Spleen (tissue), 13 donors: ENCODE measurements at places on chromosomes 1 and 21. TPM values are rescaled to one million over a fixed set of nuclear protein-coding genes. Genes with fewer than 3 reads are reported as not detected.

- no peak for DNase-seq
These were observed 110.8 kb upstream of the KAZN start for GRCh38 chr1:14487671-14488070.

- DNase-seq = no peak
These were observed 6.1 kb downstream of the C1orf21 start for GRCh38 chr1:184392779-184393522.

Gene IRF6
- 0.59 TPM for polyA plus RNA-seq

GRCh38 chr21:46266946-46267345 lies 18.5 kb downstream of the MCM3AP start:
- DNase-seq = no peak

DNA sequence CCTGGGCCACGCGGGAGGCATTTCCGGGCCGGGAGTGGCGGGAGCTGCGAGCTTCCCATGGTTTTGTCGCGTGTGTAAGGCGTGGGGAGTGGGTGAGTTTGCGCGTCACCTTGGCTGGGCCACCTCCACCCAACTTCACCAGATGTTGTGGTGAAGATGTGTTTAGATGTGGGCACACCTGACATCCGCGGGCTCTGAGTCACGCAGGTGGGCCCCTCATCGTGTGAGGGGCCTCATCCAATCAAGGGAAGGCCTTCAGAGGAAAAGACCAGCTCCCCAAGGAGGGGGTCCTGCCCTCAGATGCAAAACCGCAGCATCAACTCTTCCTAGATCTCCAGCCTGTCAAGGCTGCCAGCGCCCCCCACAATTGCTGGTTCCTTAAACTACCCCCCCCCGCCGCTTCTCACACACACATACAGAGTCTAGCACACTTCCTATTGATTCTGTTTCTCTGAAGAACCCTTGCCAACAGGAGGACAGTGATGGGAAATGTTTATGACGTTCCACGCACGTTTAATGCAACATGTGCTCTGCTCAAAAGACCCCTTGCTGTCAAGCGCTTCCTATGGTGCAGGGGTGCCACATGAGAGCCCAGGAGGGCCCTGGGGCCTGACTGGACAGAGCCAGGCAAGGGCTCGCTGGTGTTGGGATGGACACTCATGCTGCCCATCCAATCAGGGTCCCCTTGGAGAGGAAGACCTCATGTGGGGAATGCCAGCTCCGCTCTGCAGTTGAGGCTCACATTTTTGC lies 11.9 kb downstream of the ACTRT2 start:
- peak; percentile 53 for DNase-seq

DNA sequence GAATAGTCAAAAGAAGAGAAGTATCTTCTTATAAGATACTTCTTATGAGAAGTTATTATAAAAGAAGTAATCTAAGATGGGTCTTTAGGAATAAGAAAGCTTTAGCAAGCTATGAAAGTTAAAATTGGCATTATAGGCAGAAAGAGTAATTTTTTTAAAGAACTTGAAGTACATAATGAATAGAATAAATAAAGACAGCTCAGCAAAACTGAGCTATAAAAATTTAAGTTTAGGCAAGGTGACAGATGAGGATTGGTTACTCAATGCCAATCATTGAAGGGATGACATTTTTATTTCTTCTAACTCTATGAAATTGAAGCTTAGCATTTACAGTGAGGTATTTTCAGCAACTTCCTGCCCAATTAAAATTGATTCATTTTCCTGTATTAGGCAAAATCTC lies 966.8 kb downstream of the BRINP3 start:
- no peak for DNase-seq

DNA sequence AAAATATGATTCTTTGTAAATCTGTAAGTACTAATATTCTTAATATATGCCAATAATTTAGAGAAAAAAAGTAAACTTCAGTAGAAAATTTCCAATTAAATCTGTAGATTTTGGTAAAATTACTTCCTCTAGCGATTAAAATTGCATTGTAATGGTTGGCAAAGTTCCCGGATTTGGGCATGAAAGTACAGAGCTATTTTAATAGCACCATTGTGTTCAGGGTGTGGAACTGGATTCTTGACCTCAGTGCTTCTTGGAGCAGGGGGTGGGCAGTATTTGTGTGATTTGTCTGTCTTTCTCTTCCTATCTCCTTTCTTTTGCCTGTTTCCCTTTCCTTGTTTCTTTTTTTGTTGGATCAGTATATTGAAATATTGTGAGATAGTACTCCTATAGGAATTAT lies 72.1 kb downstream of the DNM3 start:
- no peak for DNase-seq

DNA sequence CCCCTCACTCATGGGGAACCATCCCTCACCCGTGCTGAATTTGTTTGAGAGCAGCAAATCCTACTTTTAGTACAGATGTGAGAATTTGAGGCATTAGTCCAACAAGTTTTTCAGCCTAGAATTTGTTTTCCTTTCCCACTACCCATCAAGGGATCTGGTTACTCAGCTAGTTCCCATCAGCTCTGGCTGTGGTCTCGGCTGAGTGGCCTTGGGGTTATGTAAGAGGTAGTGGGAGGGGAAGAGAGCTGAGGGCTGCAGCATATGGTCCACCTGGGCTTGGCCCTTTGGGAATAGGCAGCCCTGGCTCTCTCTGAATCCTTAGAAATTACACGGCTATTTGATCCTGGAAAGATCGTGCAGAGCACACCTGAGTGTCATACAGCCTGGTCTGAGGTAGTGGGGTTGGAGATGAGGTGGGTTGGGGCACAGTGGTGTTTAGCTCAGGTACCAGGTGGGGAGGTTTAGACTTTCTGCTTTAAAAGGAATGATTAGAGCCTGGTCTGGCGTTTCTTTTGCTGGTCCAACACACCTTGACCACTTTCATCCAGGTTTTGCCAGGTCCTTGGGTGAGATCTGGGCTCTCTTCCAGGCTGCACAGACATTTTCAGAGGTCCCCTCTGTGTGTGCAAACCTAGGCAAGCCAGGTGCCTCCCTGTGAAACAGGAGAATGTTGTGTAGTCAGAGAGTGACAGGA lies 4.2 kb downstream of the GSTM4 start:
- DNase-seq = no peak

- no peak for DNase-seq
These were observed 5.4 kb downstream of the COL9A2 start for GRCh38 chr1:40311692-40312091.
